ENCODE measurements at places on chromosomes 5 and 9.

DNA sequence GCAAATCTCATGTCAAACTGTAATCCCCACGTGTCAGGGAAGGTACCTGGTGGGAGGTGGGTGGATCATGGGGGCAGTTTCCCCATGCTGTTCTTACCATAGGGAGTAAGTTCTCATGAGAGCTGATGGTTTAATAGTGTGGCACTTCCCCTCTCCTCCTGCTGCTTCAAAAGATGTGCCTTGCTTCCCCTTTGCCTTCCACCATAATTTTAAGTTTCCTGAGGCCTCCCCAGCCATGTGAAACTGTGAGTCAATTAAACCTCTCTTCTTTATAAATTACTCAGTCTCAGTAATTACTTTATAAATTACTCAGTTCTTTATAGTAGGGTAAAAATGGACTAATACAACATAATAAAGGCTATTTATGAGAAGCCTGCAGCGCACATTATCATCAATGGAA lies 7.1 kb upstream of the CNTRL start:
- no peak for DNase-seq

GRCh38 chr9:119868694-119869093 lies 499.5 kb upstream of the BRINP1 start:
- no peak for DNase-seq

- no peak for DNase-seq
Observed at GRCh38 chr5:10577371-10578292, 13.8 kb downstream of the ANKRD33B start.

- no peak for DNase-seq
Observed at GRCh38 chr5:168869615-168870227, 290.6 kb upstream of the PANK3 start.

- DNase-seq: no peak
Observed at GRCh38 chr9:96442491-96442890, 7.5 kb upstream of the HABP4 start.

GRCh38 chr9:136551401-136552116 lies 5.7 kb upstream of the NOTCH1 start:
- no peak for DNase-seq

DNA sequence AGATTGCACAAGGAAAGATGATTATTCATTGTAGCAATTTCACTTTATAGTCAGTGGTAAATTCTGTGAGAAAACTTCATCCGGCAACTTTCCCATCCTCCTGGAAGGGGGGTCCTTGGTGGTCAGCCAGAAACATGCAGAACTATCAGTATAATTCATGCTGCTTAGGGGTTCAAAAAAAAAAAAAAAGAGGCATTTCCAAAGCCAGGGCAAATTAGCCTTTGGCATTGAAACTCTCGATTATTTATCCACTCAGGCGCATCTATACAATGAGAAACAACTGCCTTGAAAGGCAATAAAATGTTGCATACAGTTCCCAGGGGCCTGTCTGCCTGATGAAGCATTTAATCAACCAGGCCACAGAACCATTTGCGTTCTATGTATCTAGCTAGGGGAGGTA lies 263.3 kb downstream of the TMEM167A start:
- no peak for DNase-seq

GRCh38 chr5:102223542-102224477 lies 72.3 kb downstream of the SLCO4C1 start:
- DNase-seq: no peak
